ENCODE measurements at places on chromosomes 6 and 20.

DNA sequence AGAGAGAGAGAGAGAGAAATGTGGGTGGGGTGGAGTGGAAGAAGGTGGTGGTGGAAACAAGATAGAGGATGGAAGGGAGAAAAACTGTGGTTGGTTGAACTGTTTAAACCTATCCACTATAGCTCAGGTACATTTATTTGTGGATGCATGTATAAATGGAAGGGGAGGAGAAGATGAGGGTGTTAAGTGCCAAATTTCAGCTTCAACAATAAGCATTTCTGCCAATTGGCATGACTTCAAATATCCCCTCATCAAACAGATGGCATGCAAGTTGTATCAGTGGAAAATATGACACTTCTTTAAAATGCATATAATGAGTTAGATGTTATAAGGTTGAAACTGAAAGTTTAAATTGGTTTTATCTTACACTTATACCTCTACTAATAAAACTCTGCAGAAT lies 216.1 kb downstream of the LMBRD1 start:
- no peak for DNase-seq

DNA sequence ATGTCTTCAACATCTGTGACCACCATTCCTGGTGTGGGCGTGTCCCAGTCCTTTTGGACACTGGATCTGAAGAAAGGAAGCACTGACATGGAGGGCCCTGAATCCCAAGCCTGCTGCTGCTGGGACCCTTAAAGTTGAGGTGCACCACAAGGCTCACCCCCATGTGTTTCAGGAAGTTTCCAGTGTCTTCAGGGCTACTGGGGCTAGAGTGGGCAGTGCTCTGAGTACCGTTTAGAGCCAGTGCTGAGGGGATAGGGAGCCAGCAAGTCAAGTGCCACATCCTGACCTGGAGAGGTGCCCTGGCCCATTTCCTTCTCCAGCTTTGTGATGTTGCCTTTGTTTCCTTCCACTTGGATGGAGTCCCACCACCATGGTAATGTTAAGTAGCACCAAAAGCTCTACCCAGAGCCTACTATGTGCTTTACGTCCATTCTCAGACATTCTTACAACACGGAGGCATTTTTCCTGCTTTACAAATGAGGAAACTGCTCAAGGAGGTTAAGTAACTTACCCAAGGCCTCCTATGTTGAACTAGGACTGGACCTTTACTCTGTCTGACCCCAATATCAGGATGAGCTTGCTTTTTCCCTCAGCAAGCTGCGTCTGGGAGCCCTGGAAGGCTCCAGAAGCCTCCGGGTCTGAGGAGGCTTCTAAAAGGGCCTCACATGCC lies 552 bp upstream of the DEF6 start:
- DNase-seq, result no peak

DNA sequence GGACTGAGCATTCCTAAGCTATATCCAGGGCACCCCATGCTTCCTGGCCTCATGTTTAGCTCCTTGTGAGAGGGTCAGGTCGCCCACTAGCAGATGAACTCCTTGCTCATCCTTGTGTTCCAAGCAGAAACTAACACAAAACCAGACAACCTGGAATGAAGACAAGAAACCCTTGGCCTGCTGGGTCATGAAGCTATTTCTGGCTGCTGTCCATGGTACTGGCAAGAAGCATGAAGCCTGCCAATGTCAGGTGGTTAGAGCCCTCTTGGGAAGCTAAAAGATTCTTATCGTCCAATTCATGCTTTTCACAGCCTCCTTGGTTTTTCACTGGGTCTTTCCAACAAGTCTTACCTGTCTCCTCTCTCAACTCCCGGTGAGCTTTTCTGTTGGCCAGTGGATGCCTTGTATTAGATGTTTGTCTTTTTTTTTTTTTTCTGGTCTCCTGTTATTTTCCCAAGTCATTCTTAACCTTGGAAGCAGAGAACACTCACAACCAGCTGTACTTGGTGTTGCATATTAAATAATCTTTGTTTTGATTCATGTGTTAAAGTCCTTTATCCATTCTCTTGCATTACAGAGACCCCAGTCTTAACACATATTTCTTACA lies 180.3 kb downstream of the ANKRD60 start:
- DNase-seq, result no peak

DNA sequence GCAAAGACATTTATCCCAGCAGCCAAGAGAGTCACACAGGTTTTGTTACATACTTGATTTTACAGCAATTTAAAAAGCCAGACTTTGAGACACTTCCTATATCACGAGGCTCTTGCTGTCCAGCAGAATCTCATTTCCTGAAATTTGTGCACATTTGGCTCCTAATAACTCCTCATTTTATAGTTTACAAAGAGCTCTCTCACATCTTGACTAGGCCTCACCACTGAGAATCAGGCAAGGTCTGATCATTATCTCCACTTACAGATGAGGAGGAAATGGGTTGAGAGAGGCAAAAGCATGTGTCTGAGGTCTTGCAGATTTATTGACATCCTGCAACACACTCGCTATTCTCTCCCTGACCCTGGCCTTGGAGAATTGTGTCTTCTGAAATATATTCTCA lies 426.8 kb downstream of the MAFB start:
- DNase-seq, result no peak

- DNase-seq, result no peak
These were observed 14.4 kb downstream of the ABHD12 start for GRCh38 chr20:25376236-25376635.

- no peak for DNase-seq
These were observed 490.0 kb downstream of the GRIK2 start for GRCh38 chr6:101883505-101883904.

DNA sequence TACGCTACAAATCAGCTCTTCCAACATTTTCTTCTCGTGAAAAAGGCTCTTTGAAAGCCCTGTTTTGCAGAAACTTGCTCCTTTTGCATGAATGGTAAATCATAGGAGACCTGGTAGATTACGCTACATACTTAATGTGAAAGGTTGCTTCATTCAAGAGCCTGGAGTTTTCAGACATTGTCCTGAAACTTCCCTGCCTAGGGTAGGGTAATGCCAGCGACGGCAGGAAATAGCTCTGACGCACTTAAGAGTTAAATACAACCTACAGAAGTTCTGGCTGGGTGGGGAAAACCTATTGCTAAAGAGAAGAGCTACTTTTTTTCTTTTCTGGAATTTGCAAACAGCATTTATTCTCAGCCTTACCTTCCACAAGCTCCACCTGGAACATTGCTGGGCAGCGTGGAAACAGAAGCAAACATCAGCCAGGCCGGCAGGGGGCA lies 144.5 kb downstream of the LPA start:
- no peak for DNase-seq
